ENCODE measurements at places on chromosomes 5 and 9. TPM values are rescaled to one million over a fixed set of nuclear protein-coding genes. Genes with fewer than 3 reads are reported as not detected.

The NTMT1 gene
- total RNA-seq, result 29.1 TPM

The TAF11L5 gene
- total RNA-seq, result not detected

The DAB2IP gene
- 27.1 TPM for total RNA-seq

The IL31RA gene
- 2.0 TPM for total RNA-seq

The SLC9A3 gene
- total RNA-seq, result 1.5 TPM

The SLC6A19 gene
- not detected for total RNA-seq

The CDX1 gene
- total RNA-seq, result 0.57 TPM

All from placental pericyte (primary cell).